ENCODE measurements at places on chromosomes 4 and X. TPM values are rescaled to one million over a fixed set of nuclear protein-coding genes. Genes with fewer than 3 reads are reported as not detected.

Gene JCHAIN
- total RNA-seq, result 0.84 TPM

Gene TKTL2
- total RNA-seq, result not detected

Gene GCNA
- total RNA-seq, result 3.7 TPM

Gene CXCL3
- total RNA-seq, result not detected

Gene NPY1R
- not detected for total RNA-seq

DNA sequence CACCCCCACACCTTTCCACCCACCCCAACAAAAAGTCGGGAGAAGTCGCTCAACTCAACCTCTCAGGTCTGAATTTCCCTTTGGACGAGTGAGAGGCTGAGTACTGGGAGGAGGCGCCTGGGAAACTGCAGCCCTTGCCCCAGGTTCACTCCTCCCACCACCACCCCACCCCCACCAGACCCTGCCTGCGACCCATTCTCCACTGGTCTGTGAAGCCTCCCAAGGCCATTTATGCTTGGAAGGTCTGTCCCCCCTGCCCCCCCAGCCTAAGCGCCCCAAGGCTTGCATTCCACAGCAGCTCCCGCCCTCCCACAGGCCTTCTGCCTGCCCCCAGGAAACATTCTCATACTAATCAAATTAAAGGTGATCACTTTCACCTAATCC lies 27.2 kb downstream of the ELF4 start:
- DNase-seq, result no peak

- DNase-seq, result no peak
Measured at GRCh38 chr4:57137261-57137660, 27.1 kb upstream of the IGFBP7 start.

DNA sequence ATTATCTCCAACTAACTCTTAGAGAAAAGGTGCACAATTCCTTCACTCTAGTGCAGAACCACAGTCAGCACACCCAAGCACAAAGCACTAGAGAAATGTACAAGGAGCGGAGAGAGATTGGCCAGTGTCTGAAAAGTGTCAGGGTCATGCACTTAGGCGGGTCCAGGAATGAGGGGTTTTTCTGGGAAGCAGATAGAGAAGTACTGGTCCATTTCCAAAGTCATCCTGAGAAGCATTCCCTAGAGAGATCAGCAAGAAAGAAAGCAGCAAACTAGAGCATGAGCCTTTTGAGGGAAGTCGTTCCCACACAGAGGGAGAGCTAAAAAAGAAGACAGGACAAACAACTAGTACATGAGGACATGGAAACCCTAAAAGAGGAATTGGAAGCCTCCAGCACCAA lies 168.1 kb upstream of the MAP3K15 start:
- DNase-seq, result no peak

- no peak for DNase-seq
Measured at GRCh38 chr4:5036239-5036638, 15.0 kb upstream of the STK32B start.

DNA sequence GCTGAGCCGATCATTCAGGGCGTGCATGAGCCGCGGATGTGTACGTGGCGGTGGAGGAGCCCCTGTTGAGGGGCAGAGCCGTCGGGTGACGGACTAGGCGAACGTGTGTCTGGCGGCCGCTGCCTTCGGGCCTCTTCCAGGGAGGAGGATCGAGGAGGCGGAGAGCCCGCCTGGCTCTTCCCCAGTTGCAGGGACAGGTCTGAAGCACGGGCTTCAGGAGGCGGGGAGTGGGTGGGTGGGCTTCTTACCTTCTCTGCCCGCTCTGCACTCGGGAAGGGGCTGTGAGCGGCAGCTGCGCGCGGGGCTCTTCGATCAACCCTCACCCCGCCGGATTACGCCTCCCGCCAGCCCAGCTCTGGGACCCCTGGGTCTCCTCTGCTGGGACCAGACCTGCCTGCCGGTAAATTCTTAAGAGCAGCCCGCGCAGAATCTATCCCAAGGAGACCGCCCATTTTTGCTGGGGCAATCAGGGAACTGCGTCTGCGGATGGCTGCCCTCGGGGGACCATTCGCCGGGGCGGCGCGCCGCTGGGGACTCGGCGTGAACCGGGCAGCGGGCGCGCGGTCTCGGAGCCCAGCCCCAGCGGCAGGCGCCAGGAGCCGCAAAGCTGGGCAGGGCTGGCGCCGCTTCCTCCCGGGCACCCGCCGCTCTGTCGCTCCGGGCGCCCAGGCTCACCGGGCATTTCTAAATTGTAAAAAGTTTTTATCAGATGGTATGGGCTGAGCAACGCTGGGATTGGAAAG lies 4.9 kb downstream of the PLAC8 start:
- DNase-seq, result peak; percentile 34

- no peak for DNase-seq
Measured at GRCh38 chr4:152936446-152937335, 568 bp downstream of the FHDC1 start.

- no peak for DNase-seq
Measured at GRCh38 chr4:80788798-80789197, 241.7 kb upstream of the BMP3 start.

GRCh38 chrX:45479196-45479834 lies 278.6 kb upstream of the DIPK2B start:
- DNase-seq, result no peak

GRCh38 chr4:38621028-38621684 lies 42.8 kb upstream of the KLF3 start:
- DNase-seq, result no peak

DNA sequence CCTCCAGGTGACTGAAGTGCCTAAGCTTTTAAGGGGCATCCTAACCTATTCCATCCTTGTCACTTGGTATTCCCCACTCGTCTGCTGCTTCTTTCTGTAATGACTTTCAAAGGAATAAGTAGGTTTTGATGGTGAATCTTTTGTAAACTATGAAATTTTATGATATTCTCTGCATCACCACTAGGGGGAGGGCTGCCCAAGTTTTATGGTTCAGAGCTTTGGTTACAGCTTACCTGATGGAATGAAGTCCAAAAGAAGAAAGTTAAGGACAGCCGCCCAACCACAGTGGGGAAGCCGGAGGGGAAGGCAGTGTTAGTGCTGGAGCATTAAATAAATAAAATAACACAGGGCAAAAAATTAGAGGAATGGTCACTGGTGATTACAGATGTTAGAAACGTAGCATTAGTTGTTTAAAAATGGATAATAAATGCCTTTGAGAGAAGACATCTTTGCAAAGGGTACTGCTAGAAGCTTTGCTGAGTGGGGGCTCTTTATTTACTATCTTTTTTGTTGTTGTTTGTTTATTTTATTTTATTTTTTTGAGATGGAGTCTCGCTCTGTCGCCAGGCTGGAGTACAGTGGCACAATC lies 204.9 kb downstream of the GBA3 start:
- DNase-seq, result peak; percentile 11

DNA sequence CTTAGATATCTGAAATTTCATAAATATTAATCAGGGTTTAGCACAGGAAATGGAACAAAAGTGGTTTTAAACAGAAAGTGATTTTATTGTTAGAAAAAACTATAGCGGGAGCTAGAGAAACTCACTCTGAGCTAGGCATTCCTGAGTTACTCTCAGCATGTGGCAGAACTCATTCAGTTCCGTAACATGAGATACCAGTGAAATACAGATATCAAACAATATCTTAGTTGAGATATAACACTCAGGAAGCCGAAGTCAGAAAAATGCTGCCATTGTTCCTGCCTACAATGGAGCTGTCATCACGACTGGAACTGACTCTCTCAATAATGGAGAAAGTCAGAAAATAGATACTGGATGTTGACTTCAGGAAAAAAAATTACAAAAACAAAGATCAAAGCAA lies 1428.7 kb downstream of the PCDH18 start:
- DNase-seq, result no peak

DNA sequence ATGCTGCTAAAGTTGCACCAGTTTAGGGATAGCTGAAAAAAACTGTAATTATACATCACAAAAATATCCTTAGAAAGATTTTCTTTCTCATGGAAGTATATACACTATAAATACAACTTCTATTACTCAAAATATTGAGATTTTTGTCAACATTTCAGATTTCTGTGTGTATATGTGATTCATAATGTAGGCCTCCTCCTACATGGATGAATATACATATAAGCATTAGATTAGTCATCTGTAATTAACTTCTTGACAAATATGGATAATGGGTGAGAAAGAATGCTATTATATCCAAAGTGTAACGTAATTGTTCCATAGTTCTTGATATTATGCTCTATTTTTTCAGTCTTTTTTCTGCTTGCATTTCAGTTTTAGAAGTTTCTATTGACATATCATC lies 124.9 kb downstream of the CBLL2 start:
- no peak for DNase-seq

Measured in CD4-positive, CD25-positive, alpha-beta regulatory T cell (primary cell).